ENCODE measurements at places on chromosomes 12 and 14.

DNA sequence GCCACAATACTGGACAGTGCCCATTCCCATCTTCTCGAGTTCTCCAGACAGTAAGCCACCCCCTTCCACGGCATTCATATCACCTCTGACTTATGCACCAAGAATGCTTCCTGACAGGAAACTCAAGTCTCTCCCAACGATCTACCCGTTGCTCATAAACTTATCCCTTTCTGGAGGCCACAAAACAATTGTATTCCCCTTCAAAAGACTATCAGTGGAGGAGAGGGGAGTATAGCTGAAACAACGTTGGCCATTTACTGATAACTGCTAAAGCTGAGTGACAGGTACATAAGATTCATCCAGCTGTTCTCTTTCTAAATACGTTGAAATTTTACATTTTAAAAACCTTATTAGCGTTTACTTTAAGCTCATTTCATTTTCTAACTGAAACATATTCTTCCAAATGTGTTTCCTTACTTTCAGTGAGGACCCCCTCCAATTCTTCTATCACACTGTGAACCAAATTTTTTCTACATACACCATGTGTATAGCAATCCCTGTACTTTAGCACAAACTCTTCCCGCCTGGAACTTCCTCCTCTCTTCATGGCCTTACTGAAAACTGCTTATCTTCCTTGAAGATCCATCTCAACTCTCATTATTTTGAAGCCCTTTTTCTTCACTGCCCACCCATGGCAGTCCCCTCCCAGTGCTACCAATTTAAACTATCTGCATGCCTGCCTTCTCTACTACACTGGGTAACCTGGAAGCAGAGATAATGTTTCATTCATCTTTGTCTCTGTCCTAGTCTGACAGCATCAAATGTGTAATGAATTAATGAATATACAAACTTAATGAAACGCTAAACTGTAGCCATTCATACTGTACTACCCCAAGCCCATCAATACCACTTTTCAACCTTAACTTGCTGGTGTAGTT, 28.8 kb downstream of the ATXN2 start:
- DNase-seq: peak; percentile 17

GRCh38 chr14:61493239-61493638, 171.9 kb downstream of the PRKCH start:
- no peak for DNase-seq

DNA sequence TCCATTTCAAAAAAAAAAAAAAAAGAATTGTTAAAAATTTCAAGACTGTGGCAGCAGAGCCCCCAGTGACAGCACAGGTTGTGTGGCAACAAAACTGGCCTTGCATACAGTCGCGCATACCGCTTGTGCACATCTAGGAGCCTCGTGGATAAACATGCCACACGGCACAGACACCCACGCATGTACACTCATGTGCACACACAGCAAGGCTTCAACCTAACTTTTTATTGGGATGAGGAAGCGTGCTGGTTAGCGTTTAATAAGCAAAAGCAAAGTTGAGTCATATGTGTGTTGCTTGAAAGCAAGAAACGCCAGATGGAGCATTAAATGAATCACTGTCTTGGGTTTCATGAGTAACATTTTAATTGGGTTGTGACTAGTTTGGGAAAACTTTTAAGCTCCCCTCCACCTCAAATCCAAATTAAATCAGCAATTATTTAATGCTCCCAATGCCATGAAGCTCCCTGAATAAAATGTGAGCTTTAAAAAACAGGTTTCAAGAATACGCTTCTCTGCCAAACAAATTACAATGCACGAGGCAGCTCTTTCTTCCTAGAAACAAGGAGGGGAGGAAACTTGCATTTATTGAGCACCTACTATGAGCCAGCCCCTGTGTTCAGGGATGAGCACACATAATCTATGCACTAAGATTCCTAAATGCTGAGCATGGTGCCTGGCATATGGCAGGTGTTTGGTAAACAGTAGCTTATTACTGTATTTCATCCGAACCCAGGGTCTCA, 35.7 kb upstream of the EML1 start:
- no peak for DNase-seq

DNA sequence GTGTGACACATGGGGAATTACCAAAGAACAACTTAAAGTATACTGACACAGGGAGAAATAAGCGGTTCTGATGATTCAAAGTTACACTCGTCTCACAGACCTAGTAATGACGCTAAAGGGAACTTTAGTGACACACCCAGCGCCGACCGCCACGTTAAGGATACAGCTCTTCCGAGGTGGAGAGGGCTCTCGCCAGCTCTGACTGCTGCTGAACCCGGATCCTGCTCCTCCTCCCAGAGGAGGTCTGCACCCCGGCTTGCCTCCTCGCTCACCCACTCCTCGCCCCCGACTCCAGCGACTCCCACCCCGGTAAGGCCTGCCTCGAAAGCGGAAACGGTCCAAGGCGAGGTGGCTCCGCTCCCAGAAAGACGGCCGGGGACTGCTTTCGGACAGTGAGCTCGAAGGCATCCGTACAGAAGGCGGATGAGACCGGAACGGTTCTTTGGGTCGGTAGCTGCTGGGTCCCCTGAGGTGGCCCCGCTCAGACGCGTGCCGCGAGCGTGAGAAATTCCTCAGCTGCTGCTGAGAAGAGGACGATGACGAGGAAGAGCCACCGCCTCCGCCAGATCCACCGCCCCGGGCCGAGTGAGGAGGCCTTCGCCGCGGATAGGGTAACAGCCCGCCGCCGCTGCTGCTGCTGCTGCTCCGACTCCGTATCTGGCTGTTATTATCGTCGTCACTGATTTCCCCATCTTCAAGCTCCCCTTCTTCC, 643 bp downstream of the ZFC3H1 start:
- DNase-seq: peak; percentile 84

GRCh38 chr12:119540476-119540875, 53.1 kb upstream of the TMEM233 start:
- no peak for DNase-seq

- DNase-seq: no peak
Measured at GRCh38 chr12:104315326-104316224, 12.0 kb downstream of the EID3 start.

DNA sequence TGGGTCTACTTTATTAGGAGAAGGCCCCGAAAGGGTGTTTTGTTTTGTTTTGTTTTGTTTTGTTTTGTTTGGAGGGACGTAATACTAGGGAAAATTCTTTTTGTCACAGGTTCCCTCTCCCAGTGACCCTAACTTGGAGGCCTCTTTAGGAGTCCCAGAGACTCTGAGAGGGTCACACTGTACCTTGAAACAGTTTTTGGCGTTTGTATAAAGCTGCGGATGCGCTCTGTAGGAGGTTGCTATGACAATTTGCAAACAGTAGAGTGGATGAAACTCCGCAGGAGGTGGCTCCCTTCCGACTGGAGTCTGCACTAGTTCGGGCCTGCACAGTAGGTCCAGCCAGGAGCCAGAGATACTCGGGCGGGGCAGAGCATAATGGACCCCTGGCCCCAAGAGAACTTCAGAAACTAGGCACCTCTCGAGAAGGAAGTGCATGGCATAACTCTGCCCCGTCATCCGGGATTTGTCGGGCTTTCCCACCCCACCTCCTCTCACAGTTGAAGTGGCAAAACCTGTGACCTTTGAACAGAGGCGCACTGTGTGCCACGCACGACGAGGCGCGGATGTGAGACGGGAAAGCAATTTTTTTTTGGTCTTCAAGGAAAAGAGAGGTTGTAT, 1.3 kb upstream of the DYRK2 start:
- peak; percentile 98 for DNase-seq

DNA sequence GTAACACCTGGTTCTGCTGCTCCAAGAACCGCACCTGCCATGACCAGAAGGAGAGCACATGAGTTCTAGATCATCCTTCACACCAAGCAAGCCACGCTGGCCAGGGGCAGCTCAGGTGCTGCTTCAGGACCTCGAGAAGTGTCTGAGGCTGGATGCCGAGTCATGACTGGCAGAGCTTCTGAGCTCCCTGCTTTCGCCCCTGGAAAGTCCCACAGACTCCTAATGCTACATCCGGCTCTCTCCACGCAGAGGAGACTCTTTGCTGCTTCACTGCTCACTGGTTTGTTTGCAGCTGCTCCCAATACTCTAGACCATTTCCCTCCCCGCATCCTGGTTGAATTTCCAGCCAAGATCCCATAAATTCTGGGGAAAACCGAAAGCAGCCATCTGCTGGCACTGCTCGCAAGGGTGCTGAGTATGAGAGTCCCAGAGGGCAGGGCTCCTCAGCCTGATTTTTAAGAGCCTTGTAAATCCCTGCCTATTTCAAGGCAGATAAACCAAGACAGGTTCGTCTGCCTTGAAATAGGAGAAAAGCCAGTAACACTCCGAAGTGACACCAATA, 1.4 kb downstream of the KRT2 start:
- DNase-seq: peak; percentile 9

GRCh38 chr12:56785141-56785865, 22.2 kb downstream of the HSD17B6 start:
- no peak for DNase-seq

- DNase-seq: peak; percentile 73
Measured at GRCh38 chr12:22700106-22700505, 75.1 kb downstream of the ETNK1 start.

- no peak for DNase-seq
Measured at GRCh38 chr12:66290716-66291200, 11.5 kb upstream of the HELB start.

DNA sequence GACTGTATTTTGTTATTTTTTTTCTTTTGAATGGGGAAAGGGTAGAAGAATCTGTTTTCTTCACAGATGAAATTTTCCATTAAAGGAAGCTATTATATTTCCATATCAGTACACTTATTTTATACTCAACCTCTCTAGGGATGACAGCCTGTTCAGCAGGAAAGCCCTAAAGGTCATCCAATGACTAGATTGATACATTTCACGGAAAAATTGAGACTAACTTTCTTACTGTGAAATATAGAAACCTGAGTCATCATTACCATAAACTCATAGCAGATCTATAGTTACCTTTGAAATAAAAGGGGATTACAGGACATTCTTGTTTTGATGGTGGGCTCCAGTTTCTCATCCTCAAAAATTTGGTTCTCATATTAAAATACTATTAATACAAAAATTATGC, 36.1 kb upstream of the PTCSC3 start:
- peak; percentile 17 for DNase-seq

GRCh38 chr12:123798518-123798917, 36.4 kb downstream of the DNAH10 start:
- no peak for DNase-seq

- no peak for DNase-seq
Measured at GRCh38 chr12:9605483-9605882, 2.2 kb downstream of the KLRB1 start.

GRCh38 chr14:52546318-52546670, 6.0 kb downstream of the TXNDC16 start:
- no peak for DNase-seq
